ENCODE measurements at places on chromosomes 3 and 15.

GRCh38 chr3:32577581-32578556 lies 7.2 kb upstream of the DYNC1LI1 start:
- no peak for DNase-seq

- no peak for DNase-seq
Observed at GRCh38 chr3:133868758-133869475, 26.8 kb downstream of the RAB6B start.

DNA sequence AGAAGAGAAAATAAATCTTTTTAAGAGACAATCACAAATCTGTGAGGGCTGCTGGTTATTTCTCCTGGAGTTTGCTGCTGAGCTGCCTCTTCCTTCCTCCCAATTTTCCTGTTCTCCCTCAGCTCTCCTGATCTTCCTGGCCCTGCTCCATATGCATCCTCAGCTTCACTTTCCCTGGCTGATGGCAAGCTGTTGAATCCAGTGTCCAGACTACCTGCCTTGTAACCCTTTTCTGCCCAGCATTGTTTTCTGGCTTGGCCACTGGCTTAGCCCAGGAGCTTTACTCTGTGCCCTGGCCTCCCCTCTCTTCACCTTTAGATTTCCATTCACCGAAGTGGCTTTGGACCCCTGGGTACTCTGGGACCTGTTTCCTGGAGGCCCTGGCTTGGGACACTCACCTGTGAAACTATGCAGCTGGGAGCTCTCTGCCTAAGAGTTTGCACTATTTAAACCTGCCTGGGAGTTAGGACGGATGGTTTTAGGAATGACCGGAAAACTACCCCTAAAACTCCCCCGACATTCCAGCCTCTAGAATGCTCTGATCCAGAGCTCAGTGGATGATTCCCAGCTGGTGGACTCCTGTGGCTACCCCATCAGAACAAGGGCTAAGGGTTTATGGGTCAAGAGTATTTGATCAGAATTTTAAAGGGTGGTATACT lies 90.0 kb downstream of the RBPMS2 start:
- no peak for DNase-seq

GRCh38 chr3:149967086-149967685 lies 3.5 kb downstream of the PFN2 start:
- DNase-seq: no peak

DNA sequence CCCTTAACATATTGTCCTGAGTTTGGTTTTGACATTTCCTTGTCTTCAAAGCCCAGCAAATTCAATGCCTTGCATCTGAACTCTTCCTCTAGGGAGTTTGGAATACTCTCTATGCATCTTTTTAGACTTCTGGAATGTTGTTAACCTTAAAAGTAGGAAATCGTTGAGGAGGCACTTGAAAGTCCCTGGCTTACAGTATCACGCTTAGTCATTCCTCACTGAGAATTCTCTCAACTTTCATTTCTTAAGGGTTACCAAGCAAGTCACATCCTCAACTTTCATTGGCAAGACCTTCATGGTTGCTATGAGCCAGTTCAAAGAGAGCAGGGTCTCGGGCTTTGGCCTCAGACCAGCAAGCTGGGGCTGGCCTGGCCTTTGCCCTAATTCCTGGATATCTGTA lies 89.9 kb downstream of the ASB7 start:
- no peak for DNase-seq

DNA sequence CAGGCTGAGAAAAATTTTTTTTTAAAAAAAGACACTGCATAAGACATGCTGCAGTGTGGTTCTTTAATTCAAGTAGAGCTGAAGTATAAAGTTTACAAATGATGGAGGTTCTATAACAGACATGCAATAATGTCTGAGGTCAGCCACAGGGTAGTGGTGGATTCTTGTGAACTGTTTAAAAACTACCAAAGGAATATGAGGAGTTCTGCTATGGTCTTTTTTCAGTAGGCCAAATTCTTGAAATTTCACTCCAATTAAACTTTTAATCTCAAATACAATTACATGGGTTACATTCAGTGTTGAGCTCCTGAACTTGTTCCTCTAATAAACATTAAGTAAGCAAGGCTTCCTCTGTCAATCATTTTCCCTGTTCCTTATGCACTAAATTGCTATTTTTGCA lies 122.7 kb downstream of the PLD1 start:
- no peak for DNase-seq

DNA sequence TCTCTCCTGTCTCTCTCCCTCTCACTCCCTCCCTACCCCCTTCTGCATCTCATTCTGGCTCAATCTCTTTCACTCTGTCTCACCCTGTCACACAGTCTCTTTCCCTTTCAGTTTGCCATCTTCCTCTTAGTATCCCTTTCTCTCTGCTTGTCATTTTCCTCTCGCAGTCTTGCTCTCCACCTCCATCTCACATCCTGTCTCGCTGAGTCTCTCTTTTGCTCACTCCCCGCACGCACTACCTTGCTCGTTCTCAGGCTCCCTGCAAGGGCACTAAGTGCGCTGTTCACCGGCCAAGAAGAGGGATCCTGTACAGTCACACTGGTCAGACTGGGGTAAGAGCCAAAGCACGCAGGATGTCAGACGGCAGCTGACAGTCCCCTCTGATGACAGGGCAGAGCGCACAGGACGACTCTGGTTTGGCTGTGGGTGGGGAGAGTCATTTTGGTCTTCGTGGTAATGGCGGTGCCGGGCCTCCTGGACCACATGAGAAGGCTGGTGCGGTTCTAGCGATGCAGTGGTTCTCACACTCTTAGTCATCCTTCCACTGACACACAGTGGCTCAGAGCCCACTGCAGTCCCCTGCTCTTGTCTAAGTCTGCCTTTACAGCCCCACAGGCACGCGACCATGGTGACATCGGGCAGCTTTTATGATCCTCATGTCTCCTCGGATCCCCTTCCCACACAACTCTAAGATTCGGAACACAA lies 356.8 kb downstream of the FOXP1 start:
- peak; percentile 64 for DNase-seq

GRCh38 chr3:150975992-150976368 lies 3.5 kb upstream of the CLRN1 start:
- no peak for DNase-seq

- no peak for DNase-seq
Observed at GRCh38 chr3:152618529-152618928, 216.4 kb upstream of the P2RY1 start.

- DNase-seq: no peak
Observed at GRCh38 chr3:123993818-123994217, 1.9 kb upstream of the ROPN1 start.

DNA sequence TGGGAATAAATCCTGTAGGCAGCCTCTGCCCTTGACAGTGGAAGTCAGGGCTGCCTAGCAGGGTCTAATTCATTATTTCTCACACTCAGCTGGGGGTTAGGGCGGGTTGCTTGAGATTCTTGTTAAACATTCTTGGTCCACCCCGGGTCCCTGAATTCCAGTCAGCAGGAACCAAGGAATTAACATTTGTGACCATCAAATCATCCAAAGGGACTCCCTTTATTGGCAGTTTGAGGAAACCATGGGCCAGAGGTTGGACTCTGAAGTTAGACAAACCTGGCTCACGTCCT lies 122.8 kb downstream of the EEFSEC start:
- DNase-seq: no peak

GRCh38 chr3:60932643-60933042 lies 318.6 kb downstream of the FHIT start:
- no peak for DNase-seq

GRCh38 chr3:196726788-196727675 lies 12.6 kb upstream of the PAK2 start:
- no peak for DNase-seq

- no peak for DNase-seq
Observed at GRCh38 chr3:47394881-47395280, 14.1 kb downstream of the PTPN23 start.

DNA sequence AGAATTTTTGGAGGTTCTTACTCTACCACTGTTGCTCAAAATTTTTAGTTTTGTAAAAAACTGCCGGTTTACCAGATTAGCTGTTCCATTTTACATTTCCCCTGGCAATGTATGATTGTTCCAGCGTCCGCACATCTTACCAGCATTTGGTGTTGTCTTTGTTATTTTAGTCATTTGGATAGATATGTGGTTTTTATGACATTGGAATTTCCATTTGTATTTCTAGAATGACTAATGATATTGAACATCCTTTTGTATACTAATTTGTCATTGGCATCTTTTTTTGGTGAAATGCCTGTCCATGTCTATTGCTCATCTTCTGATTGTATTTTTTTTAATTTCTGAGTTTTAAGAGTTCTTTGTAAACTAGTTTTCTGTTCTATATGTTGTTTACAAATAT lies 28.5 kb downstream of the LRRC28 start:
- DNase-seq: no peak

DNA sequence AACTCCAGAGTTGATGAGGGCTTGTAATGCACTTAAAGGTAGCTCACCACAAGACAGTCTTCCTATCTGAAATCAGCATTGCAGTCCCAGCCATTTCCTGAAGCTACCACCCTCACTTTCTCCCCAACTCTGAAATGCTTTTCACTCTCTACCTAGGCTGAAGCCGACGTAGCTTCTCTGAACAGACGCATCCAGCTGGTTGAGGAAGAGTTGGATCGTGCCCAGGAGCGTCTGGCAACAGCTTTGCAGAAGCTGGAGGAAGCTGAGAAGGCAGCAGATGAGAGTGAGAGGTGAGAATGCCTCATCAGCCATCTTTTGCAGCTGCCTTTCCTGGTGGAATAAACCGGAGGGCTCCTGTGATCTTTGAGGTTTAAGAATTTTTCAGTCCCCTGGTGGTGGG lies 14.3 kb downstream of the TPM1 start:
- no peak for DNase-seq

DNA sequence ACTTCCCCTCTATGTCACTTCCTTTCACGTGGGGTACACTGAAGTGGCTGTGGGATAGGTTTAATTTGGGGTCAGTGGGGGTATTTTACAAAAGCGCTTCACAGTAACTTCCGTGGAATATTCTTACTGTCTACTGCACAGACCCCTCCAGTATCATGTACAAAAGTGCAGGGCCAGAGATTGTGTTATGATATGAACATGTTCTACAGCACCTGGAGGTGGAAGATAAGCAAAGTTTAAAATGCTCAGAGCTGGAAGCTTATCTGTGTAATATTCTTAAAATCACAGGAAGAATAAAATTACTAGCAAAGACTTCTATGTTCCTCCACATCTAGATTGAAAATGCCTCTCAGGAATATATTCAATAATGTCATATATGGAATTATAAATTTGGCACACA lies 84.1 kb upstream of the TRIM42 start:
- DNase-seq: no peak
